T-helper 17 cell (primary cell): ENCODE measurements at places on chromosomes 5 and 9. TPM values are rescaled to one million over a fixed set of nuclear protein-coding genes. Genes with fewer than 3 reads are reported as not detected.

DNA sequence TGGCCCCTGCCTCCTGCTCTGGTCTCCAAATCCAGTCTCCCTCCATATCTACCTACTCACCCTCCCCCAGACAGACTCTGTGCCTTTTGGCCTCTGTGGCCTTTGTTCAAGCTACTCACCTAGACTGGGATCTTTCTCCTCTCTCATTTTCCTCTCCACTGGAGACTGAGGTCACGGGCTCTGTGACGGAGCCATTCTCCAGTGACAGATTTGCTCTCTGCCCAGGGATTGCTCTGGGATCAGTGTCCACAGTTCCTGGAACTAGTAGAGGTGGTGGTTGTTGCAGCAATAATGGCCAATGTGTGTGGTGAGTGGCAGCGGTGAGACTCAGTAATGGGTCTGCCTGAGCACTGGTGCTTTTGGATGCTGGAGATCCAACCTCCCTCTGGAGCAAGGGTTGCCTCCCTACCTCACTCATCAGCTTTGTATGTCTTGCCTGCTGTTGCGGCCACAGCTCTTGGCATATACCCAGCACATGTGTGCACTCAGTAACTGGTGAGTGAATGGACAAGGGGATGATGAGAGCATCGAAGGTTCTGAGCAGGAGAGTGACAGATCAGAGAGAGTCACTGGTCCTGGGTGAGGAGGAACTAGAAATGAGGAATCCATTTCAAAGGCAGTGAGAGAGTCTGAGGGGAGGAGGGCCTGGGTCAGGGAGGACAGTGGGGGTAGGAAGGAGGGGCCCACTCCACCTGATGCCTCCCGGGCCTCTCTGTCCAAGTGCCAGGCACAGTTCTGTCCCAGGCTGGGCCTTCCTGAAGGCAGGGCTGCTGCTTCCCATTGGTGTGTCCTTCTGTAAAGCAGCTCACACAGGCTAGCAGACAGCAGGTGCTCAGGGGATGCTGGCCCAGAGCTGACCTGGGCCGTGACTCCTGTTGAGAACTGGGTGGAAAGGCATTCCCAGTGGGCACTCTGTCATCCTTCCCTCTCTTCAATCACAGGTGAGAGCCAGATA lies 96.5 kb upstream of the PITX1 start:
- no peak for DNase-seq

Gene PCDHB7
- total RNA-seq: not detected

DNA sequence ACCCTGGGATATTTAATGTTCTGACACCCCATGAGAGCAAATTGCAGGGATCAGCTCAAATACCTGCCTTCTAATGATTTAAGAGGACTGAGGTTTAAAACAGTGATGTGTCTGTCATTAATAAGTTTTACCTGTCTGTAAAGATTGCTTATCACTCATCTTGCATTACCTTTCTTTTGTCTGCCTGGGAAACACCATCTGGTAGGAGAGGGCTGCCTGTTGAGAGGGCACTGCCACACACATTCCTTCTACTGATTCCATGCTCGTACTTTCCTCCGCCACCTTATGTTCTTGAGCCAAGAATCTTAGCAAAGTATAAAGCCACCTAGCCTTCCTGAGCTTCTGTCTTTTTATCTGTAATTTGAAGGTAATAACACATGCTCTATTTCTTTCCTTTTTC lies 118.6 kb downstream of the KCTD16 start:
- DNase-seq: no peak

Gene LCN15
- total RNA-seq: not detected

GRCh38 chr9:137459601-137460362 lies 648 bp upstream of the NSMF start:
- DNase-seq: no peak

GRCh38 chr9:131094622-131095021 lies 1.7 kb upstream of the AIF1L start:
- no peak for DNase-seq

DNA sequence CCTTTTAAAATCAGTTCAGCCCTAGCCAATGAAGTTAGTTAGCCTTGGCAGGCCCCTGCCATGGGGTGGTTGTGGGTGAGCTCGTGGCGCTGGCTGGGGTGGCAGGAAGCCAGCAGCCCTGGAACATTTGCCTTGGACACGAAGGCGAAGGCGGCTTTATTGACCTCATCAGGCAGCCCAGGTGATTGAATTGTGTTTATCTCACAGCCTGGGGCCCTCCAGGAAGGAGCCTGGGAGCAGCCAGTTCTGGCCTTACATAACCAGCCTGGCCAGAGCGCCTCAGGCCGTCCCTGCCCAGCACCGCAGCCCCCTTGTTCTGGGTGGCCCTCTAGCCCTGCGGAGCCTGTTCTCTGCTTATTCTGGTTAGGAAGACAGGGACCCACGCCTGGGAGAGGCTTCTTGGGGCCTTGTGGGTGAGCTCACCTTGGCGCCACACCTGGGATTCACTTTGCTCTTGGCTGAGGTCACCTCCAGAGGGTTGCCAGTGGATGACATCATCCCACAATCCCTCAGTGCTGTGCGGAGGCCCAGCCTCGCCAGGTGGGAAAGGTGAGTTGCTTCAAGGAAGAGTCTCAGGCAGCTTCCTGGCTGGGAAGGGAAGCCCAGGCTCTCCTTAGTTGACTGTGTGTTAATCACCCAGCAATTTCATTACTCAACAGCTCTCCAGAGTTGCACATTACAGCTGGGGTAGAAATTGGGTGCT lies 54.4 kb upstream of the RPL26L1 start:
- no peak for DNase-seq

Gene TMEM171
- not detected for total RNA-seq

DNA sequence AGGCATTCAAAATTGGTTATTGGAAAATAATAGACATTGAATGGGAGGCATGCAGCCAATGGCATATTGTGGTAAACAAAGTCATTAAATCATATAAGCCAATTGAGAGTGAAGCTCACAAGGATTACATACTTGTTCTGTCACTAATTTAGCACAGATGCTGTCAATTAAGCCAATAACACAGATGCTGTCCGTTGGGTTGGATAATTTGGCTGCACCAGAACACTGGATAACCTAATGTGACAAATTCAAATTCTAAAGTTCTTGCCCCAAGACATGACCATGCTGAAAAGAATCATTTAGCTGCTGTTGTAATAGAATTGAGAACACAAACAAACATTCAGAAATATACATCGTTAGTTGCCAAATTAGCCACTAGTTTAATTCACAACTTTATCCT lies 1796.4 kb downstream of the EFNA5 start:
- no peak for DNase-seq
